Stimulated activated CD8-positive, alpha-beta memory T cell treated with anti-CD3 and anti-CD28 coated beads, Interleukin-2, amount 100 ng/mL, for 1 hour (primary cell): ENCODE measurements at places on chromosomes 16 and 17.

- DNase-seq, result no peak
Measured at GRCh38 chr16:56679818-56680217, 2.5 kb upstream of the MT1X start.

- DNase-seq, result no peak
Measured at GRCh38 chr16:84614073-84614459, 3.8 kb downstream of the COTL1 start.

DNA sequence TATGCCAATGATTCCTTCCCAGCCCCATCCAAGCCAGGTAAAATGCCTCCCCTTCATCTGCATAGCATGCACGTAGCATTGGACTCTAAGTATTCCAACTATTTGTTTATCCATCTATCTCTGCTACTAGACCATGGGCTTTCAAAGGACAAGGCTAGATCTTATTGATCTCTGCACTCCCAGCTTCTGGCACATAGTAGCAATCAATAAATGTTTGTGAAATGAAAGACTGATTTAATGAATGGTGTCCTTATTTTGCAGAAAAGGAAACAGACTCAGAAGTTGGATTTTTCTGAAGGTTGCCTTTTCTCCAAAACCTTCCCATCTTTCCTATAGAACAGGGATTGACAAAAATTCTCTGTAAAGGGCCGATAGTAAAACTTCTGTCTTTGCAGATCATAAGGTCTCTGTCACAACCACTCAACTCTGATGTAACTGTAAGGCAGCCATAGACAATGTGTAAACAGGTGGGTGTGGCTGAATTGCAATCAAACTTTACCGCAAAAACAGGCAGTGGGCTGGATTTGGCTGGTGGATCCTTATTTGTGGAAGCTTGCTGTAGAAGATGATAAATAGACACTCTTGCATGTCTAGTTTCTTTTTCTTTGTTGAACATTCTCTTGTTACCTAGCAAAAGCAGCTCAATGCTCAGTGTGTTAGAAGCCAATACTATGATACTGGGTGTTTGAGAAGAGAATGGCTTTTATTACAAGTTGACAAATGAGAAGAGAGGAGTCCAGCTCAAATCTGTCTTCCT, 7.6 kb upstream of the CMTR2 start:
- DNase-seq, result no peak

- DNase-seq, result no peak
Measured at GRCh38 chr17:57453841-57454425, 197.6 kb downstream of the MSI2 start.

GRCh38 chr16:27762441-27762840, 212.5 kb downstream of the KATNIP start:
- no peak for DNase-seq

DNA sequence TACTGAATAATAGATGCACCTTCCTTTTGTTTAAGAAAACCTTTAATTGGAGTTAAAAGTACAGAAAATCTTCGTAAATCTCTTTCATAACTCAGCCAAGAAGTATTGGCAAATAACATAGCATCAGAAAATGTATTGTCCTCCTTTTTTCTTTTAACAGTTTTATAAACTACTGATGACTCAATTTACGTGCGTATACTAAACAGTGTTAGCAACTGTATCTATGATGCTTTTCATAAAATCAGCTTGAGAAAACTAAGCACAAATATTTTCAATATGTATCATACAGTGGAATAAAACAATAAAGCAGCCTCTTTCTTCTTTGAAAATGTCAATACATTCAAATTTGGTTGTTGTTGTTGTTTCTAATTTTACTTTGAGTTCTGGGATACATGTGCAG, 88.6 kb downstream of the STXBP4 start:
- DNase-seq, result no peak
